Activated T-cell treated with anti-CD3 and anti-CD28 coated beads for 4 hours (primary cell): ENCODE measurements at places on chromosomes 3 and 15.

- DNase-seq = no peak
These were observed 4.0 kb downstream of the MNS1 start for GRCh38 chr15:56460947-56461346.

- no peak for DNase-seq
These were observed 164.0 kb downstream of the IL20RB start for GRCh38 chr3:137121704-137122314.

DNA sequence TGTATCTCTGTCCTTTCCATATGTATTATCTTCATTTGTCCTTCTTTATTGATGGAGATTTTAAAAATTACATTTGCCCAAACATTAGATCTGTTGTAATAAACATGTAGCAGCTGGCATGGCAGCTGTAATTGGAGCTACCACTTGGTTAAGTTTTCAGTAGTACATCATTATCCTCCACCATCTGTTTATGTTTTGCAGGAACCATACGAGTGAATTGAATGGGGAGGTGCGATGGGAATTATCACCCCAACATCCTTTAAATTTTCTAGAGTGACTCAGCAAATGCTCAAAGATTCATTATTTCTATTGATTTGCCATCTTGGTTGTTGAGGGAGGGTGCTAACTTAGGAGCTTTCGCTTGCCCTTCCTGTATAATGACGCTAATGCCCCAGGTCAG lies 32.6 kb upstream of the NOX5 start:
- no peak for DNase-seq

DNA sequence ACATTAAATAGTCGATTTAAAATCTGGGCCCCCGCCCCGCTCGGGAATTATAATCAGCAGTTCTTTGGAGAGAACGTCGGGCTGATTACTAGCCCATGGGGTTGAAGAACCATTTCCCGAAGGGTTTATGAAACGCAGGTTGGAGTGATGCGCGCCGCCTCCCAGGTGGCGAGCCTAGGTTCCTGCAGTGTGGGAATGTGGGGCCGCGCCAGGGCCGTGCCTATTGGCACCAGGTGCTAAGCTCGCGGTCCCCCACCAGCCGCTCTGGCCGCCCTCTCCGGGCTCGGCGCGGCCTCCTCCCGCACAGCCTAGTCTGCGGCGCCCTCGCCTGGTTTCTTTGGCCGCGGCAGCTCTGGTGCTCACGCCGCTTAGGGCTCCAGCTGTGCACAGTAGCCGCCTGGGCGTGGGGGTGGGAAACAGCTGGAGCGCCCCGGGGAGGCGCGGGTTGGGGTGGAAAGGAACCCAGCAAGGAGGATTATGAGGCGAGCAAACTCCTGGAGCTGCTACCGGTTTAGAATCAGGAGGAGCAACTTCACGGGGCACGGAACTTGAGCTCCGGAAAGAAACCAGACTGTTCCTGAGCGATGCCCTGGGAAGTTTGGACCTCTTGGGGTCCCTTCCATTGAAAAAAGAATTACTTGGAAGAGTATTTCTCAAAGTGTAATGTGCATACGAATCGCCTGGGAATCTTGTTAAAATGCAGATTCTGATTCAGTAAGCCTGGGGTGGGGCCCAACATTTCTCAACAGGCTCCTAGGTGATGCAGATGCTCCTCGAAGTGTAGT lies 5.6 kb upstream of the MECOM start:
- no peak for DNase-seq

DNA sequence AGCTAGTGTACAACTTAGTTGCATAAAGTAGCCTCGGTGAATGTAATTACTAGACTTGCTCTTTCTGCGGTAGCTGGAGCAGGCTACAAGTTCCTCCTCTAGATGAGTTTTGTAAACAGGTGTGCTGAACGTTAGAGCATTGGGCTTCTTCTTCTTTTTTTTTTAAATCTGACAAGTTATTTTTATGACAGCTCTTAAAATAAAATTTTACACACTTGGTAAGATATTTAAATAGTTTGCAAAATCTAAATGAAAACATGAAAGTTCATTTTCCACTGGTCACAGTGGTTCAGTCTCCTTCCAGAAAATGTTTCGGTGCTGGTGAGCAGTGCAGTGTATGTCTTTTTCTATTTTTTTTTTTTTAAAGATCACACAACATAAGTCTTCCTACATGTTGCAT lies 3.0 kb downstream of the CCR9 start:
- no peak for DNase-seq

- DNase-seq = no peak
These were observed 384.2 kb downstream of the CGGBP1 start for GRCh38 chr3:87674397-87675161.

- no peak for DNase-seq
These were observed 90.2 kb upstream of the CHD2 start for GRCh38 chr15:92809880-92810361.

DNA sequence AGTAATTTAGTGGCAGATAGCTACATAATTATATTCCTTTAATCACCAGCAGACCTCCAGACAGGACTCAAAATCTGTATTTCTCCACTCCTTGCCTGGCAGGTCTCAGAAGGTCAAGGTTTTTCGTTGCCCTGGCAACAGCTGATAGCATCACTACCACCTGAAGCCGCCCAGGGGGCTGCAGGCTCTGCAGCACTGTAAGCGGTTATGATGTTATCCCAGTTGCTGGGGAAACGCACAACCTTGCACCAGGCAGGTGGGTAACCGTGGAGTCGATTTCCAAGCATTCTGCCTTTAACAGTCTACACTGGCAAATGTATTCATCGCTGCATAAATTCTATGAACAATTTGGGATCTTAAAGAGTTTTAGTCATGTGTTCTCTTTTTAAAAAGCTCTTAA lies 756.3 kb downstream of the NTRK3 start:
- DNase-seq = no peak

- no peak for DNase-seq
These were observed 237.3 kb downstream of the XXYLT1 start for GRCh38 chr3:195033531-195034091.

DNA sequence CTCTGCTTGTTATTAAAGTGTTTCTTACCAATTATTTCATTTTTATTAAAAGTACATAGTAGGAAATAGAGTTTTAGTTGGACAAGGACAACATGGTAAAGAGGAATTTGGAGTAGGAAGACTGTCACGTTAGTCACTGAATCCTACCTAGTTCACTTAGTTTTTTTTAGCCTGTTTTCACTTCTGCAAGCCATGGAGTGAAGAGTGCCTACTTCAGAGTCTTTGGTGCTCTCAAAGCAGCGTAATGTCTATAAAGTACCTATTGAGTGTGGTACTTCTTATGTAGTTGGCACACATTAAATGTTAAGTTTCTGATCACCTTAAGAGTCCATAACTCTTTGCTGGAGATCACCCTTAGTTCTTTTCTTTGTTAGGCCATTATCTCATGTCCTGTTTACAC lies 78.7 kb downstream of the LPP start:
- DNase-seq = no peak

DNA sequence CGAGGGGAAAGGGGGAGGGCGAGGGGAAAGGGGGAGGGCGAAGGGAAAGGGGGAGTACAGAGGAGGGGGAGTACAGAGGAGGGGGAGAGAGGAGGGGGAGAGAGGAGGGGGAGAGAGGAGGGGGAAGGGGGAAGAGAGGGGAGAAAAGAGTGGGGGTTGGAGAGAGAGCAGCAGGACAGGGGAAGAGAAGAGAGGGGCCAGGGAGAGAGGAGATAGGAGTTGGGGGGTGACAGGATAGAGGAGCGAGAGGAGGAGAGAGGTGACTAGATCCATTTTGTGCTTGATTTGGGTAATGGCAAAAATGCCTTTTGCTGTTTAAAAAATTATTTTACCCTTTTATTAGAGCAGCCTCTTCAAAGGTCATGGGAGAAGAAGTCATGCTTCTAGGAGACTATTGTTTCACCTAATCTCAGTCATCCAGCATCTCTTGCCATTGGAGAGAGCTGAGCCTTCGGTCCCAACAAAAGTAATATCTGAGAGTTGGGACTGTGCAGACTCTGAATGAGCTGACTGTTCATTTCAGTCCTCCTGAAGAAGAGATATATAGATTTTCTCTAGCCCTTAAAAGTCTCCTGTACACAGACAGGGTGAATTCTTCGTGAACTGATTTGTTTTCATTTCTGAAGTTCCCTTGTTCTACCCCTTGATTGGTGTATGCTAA lies 15.1 kb upstream of the TOP2B start:
- no peak for DNase-seq

- DNase-seq = no peak
These were observed 61.5 kb downstream of the SEMA5B start for GRCh38 chr3:122966045-122966444.

- DNase-seq = no peak
These were observed 247.7 kb upstream of the CTNNB1 start for GRCh38 chr3:40951636-40952035.

DNA sequence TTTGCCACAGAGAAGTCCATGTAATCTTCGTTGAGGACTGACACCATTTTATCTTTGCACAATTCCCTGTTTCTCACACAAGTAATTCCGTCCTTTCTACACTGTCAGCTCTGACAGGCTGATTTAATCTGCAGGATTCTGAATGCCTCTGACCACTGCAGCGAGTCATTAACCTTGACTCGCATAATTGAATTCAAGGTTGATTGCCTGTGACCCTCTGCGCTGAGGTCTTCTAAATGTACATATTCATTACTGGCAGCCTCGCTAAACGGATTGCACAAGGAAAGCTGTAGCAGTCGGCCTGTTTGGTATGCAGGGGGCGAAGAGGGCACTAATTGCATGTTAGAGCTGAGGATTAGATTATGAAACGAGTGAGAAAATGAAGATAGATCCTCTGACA lies 147.8 kb downstream of the SHOX2 start:
- no peak for DNase-seq

DNA sequence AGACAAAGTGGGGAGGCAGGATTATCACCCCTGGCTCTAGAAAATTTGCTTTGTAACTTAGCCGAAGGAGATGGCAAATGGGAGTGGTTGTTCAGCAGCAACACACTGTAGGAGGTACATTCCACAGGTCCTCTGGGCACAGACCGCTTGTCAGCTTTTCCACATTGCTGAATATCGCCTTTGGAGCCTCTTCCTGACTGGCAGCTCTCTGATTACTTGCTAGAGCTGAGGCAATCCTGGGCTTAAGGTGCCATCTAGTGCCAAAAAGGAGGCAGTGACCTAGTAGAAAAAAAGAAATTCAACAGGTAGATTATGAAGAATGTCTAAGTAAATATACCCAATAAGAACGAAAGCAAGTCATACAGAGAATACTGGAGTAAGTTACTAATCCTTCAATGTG lies 13.1 kb upstream of the SCN5A start:
- no peak for DNase-seq

DNA sequence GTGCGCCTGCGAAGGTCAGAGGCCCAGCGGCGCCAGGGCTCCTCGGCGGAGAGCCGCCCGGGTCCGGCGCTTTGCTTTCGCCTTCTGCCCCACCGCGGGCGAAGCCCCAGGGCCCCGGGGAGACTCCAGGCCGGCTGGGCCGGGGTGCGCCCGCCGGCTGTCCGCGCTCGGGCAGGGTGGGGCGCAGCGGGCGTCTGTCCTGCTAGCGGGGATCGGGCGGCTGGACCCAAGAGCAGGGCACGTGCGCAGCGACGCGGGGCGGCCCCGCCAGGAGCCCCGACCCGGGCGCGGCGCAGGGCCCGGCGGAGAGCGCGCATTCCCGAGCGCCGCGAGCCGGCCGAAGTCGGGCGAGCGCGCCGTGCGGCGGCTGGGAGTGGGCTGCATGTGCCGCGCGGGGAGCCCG lies 569 bp upstream of the ALDH1A3 start:
- DNase-seq = no peak

DNA sequence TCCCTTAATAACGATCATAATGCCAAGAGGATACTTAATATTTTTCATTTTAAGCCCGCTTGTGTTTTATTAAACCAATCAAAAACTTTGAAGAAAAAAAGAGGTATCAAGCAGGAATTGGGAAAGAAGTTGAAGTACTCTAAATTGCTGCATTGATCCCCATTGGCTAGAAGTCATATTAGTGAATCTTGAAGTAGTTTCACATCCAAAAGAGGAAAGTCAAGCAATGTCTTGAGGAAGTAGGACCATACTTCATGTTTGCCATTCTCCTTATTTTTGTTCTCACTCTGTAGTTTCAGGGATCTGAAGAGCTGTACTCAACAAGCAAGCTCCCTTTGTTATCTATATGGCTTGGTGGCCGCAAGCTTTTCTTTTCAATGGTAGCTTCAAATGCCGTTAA lies 2.2 kb downstream of the SCAANT1 start:
- no peak for DNase-seq

DNA sequence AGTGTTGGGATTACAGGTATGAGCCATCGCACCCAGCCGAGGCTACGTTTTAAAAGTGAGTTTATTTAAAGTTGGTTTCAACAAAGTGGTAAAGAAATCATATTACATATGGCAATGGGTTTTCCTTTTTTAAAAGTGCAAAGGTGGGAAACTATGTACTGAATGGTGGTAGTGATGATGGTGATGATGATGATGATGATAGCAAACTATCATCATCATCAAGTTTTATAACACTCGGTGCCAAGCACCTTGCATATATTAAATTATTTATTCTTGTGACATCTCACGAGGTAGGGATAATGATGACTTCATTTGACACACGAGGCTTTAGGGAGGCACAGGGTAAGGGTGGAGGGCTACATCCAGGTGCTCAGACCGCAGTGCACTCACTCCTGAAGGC lies 64.3 kb downstream of the BDH1 start:
- no peak for DNase-seq

DNA sequence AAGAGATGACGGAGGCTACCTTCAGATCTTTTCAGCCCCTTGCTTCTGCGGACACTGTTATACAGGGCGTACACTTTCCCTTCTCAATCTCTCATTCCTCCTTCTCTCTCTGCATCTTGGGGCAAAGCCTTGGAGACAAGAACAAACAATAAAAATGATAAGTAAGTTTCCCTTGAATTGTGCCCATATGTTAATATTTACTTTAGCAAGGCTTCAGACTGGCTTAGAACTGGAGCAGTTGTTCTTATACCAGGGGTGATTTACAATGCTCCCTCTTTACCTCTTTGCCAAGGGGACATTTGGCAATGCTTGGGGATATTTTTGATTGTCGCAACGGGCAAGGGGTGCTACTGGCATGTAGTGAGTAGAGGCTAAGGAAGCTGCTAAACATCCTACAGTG lies 29.4 kb downstream of the TIMMDC1 start:
- DNase-seq = no peak

DNA sequence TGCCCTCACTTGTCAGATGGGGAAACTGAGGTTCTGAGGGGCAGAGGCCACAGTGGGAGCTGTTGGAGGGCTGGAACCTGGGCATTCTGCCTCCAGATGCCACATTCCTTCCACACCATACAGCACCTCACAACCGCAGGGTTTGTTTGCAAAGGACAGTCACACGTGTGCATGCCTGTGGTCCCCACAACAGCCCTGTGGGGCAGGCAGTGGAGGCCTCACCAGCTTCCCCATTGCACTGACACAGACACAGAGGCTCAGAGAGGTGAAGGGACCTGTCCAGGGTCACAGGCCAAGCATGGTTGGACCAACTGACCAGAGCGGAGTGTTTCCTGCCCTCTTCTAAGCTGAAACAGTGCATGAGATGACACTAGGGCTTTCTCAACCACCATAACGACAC lies 75.2 kb upstream of the SEC13 start:
- DNase-seq = no peak
